ENCODE measurements at places on chromosomes 12 and 14.

DNA sequence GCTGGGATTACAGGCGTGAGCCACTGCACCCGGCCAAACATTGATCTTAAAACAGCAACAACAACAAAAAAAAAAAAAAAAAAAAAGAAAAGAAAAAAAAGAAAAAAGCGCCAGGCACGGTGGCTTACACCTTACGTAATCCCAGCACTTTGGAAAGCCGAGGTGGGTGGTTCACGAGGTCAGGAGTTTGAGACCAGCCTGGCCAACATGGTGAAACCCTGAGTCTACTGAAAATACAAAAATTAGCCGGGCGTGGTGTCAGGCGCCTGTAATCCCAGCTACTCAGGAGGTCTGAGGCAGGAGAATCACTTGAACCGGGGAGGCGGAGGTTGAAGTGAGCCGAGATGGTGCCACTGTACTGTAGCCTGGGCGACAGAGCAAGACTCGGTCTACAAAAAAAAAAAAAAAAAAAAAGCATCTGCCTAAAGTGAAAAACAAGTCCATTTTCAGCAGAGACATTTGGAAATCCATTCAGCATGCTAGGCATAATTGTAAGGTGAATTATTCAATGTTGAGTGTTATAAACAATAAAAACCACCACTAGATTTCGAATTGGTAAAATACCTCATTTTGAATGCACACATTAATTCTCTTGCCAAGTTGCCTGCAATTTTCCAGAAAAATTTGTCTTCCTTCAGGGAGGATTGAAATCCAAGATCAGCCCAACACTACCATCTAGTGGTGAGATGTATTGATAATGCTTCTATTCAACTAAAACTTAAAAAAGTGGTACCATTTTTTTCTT, 8.0 kb upstream of the CERS5 start:
- peak; percentile 21 for DNase-seq

DNA sequence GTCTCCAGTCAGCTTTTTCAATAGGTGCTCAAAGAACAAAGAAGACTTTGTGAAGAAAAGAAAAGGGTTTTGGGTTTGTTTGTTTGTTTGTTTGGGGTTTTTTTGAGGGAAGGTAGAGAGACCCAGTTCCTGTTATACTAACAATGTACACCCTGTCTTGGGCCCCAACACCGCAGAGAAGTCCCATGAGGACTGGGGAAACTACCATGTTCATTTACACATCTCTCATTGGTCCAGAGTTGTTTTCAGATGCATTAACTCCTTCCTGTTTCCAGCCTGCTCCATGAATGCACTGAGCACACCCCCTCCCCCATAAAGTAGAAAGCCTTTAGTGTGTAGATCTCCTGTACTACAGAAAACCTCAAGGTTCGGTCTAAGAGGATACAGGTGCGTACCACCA, 51.1 kb upstream of the SLC8A3 start:
- DNase-seq = no peak

DNA sequence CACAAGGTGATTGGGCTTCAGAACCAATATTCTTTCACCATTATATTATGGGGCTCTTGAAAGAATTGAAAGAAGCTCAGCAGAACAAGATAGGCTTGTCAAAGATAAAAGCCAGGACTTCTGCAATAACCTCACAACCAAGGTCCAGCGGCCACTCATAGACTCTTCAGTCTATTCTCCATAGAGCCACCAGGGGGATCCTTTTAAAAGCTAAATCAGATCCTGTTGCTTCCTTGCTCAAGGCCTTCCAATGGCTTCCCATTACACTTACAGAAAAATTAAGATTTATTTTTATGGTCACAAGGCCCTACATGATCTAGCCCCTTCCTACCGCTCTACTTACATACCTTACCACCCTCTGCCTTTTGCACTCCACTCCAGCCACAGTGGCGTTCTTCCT, 169.6 kb downstream of the C12orf42 start:
- DNase-seq = no peak

DNA sequence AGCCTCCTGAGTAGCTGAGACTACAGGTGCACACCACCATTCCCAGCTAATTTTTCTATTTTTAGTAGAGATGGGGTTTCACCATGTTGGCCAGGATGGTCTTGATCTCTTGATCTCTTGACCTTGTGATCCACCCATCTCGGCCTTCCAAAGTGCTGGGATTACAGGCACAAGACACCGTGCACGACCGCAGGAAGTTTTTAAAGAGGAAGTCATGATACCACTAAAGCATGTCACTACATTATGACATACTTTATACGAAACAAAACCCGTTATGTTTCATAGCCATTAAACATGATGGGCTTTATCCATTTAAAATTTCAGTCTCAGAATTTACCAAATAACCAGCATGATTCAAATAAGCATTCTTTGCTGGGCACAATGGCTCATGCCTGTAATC, 83.8 kb upstream of the DUSP6 start:
- DNase-seq = no peak

DNA sequence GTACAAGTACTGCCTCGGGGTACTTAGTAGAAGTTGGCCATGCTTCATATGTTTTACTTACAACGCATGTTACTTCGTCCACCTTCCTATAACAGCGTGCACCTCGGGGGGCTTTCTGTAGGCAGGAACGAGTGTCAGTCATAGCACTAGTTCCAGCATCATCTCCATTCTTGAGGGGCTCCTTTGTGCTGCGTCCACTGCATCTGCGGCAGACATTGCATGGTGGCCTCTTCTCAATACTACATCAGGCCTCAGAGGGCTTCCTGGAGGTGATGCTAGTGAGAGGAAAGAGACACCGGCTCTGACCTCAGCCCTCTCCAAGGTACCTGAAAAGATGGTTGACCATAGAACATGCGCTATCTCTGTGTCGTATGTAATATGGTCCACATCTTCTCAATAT, 121.2 kb upstream of the RTL1 start:
- no peak for DNase-seq

- DNase-seq = no peak
These were observed 17.1 kb downstream of the DICER1 start for GRCh38 chr14:95140060-95140858.

DNA sequence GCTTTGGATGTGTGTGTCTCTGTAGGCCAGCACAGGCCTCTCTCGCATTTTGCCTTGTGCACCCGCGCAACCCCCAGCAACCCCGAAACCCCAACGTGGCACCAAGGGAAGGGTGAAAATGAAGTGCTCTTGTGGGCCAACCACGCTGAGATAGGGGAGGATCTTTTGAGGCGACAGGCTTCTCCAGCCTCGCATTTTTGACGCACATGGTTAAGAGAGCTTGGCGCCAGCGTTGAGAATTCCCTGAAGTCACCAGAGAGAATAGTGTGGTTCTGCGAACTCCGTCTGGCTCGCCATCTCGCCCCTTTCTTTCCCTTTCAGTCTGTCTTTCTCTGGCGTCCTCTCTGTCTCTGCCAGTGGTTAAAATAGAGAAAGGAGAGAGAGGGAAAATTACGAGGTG, 1.9 kb upstream of the TBX3 start:
- no peak for DNase-seq

GRCh38 chr14:39097159-39097558, 5.9 kb downstream of the SEC23A start:
- DNase-seq = no peak

DNA sequence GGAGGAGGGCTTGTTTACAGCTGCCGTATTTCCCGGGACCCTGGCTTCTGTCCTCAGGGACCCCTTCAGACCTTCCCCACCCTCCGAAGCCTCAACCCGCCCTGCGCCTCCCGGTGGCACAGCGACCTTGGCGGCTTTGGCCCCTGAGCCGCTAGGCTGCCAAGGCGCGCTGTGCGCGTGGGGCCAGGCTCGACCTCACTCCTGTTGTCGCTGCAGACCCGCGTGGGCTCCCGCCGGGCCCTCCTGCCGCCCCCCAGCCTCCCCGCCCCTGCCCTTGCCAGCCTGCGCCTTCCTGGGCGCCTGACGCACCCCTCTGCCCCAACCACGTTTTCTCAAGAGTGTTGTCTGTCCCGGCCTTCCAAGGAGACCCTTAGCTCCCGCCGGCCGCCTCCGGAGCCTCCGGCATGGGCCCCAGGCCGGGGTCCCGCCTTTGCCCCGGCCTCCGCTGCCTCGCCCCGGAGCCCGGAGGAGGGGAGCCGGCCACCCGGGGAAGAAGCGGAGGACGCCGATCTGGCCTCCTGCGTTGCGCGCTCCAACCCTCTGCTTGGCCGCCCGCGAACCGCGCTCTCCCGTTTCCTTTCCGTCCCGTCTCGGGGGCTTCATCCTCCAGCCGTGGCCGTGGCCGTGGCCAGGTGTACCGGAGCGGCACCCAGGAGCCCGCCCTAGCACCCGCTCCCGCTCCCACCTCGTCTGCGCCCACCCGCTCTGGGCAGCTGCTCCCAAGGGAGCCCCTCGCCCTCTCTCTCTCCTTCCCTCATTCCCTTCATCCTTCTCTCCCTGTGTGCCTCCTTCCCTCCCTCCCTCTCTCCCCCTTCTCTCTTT, 19.9 kb downstream of the PPP2R5C start:
- peak; percentile 40 for DNase-seq

DNA sequence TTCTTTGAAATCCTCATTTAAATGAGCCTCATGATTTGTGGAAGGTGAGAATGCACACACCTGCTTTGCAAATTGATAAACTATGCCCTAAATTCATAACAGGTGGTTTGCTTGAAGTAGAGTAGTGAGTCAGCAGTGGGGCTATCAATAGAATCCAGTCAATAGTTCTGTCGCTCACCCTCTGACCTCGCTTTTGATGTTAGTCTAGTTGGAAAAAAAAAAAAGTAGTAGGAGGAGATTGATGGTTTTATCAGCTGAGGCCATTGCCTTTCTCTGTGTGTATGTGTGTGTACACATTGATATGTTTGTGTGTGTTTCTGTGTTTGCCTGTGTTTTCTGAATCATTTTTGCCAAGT, 267.3 kb downstream of the SNAPC1 start:
- no peak for DNase-seq

DNA sequence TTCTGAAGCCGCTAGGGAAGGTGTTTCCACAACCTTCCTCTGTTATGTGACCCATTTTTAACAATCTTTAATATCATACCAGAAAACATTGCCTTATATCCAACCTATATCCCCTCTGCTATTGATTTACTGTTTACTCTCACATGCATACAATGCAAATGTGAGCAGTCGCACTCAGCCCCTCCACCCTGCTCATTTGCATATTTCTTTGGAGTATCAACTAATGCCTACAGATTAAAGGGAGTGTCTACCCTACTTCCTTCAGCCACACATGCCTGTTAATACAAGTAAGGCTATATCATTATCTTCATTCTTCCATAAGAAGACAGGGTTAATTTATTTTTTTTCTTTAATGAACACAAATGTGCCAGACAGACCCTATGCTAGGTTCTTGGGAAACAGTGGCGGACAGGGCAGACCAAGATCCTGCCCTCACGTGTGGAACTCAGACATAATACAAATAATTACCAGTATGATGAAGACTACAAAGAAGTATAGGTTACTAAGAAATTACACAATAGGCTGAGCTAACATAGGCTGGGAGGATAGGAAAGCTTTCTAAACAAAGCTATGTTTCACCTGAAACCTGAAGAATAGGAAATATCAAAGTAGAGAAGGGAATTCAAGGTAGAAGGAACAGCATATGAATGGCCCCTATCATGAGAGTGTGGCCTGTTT, 107.3 kb upstream of the MDM1 start:
- no peak for DNase-seq

GRCh38 chr12:10406725-10407124, 2.8 kb downstream of the KLRC4 start:
- no peak for DNase-seq

DNA sequence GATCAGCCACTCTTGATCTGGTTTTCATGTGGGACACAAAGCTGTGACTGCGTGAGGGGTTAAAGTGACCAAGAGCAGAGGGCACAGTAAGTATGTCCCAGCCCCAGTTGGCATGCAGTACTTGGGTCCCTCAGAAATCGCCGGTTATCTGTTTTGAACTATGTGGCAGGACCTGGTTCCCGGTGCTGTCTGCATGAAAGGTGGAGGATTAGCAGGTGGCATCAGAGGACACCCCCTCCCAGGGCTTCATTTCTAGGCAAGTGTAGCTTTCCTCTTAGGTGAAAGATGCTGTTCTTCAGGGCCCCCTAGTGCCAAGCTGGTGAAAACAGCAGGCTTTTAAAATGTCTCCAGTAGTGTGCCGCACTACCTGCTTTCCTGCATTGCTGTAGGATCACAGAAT, 57.1 kb downstream of the ATG14 start:
- DNase-seq = peak; percentile 48

GRCh38 chr12:50055831-50056638, 1.4 kb upstream of the ASIC1 start:
- peak; percentile 83 for DNase-seq

DNA sequence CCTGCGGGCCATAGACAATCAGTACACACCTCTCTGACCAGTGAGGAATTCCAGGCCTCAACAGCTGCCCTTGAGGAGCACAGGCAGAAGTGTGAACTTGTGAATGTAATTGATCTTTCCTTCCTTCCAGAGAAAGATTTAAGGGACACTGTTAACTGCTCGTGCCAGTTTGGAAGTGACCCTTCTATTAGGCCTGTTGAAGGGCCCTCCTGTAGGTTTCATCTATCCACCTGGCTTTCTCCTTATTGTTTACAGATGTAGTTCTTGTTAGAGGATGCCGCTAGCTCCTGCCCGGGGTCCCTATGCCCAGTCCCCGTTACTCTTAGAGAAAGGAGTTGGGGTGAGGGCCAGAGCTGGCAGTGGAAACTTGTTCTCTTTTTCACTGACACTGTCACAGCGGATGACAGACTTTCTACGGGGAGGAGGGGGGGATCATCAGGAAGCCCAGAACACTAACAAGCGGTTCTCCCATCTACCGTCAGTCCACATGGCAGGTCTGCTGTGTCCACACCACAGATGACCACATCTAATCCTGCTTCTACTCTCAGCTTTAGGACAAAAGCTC, 42.6 kb downstream of the SH2B3 start:
- DNase-seq = no peak

DNA sequence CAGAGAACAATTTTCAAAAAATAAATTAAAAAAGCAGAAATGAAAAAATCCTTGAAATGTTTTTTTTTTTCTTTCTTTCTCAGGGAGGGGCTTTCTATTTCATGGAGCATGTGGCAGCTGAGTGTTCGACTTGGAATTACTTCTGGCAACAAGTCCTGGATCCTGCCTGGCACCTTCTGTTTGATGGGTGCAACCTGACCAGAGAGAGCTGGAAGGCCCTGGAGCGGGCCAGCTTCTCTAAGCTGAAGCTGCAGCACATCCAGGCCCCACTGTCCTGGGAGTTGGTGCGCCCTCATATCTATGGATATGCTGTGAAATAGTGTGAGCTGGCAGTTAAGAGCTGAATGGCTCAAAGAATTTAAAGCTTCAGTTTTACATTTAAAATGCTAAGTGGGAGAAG, 22.5 kb upstream of the HIGD1C start:
- no peak for DNase-seq

GRCh38 chr12:102876883-102877282, 40.2 kb downstream of the PAH start:
- DNase-seq = no peak

- no peak for DNase-seq
These were observed 241.6 kb upstream of the NOVA1 start for GRCh38 chr14:26839481-26839880.

GRCh38 chr12:98352218-98352811, 163.1 kb upstream of the TMPO start:
- DNase-seq = peak; percentile 34
